ENCODE measurements at places on chromosomes 2 and 18.

GRCh38 chr18:11511434-11512095, 97.8 kb upstream of the SLC35G4 start:
- no peak for DNase-seq

DNA sequence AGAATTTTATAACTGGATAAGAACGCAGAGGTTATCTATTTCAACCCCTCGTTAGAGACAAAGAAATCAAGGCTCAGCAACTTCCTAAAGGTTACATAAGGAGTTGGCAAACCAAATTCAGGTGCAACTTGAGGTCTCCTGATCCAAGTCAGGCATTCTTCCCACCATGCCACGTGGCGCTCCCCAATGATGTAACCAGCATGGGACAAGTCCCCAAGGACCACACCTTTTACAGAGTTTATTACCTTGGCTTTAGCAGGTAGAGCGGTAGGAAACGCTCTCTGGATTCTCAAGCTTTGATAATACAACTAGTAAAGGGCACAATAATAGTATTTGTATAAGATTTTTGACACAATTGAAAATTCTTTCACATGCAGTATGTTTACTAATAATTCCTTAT, 26.7 kb upstream of the MBOAT2 start:
- no peak for DNase-seq

GRCh38 chr2:30565851-30566358, 118.9 kb downstream of the LCLAT1 start:
- no peak for DNase-seq

DNA sequence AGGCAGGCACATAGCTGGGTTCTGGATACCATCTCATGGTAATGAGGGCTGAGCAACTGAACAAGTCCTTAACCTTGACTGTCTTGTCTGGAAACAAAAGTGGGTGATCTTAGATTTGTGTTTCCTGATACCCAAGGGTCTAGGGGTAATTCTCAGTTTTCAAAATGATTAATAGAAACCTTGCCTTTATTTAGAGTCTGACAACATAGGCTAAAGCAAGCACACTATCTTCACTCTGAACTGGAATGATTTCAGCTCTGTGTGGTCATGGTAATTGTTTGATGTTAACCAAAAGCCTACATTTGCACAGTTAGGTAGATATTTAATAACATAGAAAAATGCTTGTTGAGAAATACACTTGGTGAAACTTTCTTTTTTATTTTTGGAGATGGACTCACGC, 6.8 kb upstream of the LAMA3 start:
- no peak for DNase-seq

DNA sequence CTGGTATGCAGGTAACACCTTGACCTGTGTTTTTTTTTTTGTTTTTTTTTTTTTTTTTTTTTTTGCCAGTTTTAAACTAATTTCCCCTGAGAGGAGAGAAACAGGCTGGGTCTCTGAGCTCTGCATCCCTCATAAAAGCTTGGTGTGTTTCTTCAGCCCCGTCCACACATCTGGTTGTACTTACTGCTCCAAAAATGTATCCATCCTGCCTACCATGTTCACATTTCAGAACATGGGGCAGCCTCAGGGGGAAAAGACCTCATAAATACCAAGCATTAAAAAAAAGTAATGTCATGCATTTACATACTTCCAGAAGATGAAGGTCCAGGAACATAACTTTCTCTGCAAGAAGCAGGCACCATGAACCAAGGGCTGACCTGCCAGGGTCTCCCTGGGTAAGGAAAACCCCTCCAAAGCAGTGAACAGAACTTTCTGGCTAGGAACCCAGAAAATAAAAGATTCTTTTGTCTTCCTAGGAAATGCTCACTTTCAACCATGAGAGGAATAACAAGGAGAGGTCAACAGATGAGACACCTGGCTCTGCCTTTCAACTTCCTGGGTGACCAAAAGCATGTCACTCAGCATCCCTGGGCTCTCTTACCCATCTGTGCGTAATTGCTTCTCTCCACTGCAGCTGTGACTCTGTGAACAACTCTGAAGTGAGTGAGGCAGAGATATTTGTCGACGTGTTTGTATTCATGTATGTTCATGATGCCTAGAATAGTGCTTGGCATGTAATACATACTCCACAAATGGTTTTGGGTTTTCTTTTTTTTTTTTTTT, 118.6 kb downstream of the MCFD2 start:
- no peak for DNase-seq

DNA sequence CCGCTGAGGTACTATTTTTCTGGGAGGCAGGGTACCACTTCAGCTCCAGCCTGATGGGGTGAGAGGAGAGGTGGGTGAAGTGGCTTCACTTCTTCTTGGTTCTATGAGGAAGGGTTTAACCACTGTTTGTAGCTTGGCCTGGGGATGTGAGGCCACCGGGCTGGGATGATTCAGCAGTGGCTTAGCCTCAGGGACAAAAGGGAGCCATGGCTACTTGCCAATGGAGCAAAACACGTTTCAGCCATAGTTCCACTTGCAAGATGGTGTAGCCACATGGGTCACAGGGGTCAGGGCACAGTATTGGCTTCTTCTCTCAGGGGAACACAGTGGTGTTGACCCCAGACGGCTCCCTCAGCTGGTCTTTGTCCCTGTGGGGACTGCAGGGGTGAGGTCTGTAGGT, 14.9 kb downstream of the ZDBF2 start:
- DNase-seq = no peak

DNA sequence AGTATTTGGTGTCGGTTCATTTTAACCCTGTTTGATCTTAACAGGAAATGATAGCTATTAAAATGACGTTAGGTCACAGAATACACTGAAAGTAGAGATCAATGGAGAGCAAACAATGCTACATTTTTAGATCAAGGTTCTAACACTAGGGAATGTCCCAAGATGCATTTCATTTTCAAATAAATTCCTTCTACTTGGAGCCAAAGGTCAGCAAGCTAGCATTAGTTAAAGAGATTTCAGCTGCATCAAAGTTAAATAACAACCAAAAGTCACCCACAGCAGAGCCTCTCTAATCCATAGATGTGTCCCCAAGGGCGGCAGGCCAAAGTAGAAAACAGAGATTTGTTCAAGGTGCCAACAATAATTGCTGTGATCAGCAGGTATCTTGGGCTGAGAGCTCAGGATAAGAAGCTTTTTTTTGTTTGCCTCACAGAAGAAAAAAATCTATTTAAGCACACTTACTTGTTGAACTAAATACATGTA, 1233.6 kb upstream of the TMEFF2 start:
- DNase-seq = no peak

DNA sequence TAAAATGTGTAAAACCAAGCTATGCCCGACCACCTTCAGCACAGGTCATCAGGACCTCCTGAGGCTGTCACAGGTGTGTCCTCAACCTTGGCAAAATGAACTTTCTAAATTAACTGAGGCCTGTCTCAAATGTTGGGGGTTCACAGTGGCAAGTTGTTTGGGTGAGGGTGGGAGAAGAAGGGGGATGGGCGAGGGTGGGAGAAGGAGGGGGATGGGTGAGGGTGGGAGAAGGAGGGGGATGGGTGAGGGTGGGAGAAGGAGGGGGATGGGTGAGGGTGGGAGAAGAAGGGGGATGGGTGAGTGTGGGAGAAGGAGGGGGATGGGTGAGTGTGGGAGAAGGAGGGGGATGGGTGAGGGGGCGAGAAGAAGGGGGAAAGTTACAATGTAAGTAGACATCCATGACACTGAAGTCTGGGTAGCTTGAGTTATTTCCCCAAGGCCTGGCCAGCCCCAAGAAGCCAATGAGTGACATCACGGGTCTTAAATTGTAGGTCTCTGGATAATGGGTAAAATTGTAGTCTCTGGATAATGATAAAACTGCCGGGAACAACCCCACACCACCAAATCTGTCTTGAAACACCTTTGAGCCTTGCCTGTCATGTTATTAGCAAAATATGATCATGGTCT, 56.3 kb downstream of the TIMM21 start:
- no peak for DNase-seq

DNA sequence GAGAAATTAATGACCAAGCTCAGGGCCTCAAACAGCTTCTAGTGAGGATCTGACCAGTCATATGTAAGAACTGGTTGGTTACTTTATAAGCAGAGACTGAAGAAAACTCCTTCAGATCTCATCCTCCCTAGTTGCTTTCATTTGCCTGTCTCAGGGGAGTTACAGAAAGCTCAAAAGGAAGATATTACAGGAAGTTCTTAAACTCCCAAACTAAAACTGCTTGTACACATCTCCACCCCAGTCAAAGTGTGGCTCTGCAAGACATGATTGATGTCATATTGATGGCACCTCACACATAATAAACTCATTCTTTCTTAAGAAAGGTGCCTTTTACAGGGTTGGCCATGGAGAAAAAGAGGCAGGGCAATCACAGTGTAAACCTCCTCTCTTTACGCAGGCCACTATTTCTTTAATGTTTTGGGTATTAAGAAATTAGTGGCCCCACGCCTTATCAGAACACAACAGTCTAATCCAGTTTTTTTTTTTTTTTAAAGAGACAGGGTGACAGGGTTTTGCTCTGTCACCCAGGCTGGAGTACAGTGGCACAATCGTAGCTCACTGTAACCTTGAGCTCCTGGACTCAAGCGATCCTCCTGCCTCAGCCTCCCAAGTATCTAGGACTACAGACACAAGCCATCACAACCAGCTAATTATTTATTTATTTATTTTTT, 62.6 kb upstream of the STK17B start:
- DNase-seq = no peak

DNA sequence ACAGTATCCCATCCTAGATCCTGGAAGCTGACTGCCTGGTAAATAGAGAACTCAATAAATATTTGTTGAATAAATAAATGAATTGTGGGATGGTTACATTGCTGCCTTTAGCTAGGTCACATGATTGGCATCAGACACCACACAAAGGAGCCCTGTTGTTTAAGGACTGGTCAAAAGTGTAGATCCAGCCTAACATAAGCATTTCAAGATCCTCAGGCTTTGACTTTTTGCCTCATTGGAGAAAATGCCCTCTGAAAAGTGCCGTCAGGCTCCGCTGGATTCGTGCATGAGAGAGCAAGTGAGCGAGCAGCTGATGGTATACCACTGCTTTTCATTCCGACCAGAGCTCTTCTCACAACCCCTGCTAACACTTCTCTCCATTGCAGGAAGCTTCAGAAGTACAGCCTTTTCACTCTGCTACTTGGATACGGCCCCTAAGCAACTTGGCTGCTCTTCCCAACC, 1.3 kb upstream of the ZNF24 start:
- no peak for DNase-seq

- no peak for DNase-seq
These were observed 5.7 kb downstream of the MCM6 start for GRCh38 chr2:135870571-135870970.

DNA sequence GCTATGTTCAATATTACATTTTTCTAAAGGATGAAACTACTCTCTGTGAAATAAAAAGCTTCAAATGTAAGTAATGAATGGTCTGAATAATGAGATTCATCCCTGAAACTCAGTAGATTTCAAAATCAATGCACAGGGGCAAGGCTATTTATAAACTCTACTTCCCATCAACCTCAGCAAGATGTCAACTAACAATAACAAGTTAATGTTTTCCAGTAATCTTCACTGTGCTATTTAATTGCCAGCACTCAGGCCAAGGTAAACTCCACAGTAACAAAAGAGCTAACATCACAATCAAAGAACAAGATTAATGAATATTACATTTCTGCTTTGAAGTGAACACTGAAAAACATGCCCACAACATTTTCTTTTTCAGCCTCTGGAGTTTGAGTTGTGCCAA, 144.3 kb upstream of the ZFP36L2 start:
- DNase-seq = no peak

DNA sequence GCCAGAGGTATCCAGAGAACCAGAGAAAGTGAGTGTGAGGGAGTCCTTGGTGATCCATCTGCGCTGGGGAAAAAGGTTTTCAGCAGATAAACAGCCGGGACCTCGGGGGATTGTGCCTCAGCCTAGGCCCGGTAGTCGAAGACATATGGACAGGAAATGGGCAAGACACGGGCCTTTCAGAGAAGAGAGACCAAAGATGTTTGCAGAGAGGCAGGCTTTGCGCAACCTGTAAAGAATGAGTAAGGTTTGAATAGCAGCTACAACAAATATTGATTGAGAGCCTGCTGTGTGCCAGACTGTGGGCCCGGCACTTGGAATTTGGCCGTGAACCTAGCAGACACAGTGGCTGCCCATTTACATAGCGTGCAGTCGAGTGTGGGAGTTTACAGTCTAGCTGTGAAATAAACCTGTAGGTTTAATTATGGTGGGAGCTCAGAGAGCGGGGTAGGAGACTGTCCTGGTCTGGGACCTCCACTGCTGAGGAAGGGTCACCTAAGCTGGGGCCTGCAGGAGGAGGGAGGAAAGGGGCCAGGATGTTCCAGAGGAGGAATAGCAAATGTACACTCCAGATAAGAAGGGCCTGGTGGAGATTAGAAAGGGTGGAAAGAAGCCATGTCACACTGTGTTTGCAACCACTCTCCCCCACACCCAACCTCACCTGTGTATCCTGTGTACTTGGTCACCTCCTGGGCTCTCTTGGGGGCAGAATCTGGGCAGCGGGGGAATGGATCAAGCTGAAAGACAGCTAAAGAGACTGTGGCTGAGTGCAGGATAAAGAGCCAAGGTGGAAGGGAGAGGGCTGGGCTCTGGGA, 3.0 kb downstream of the SH2D6 start:
- no peak for DNase-seq

GRCh38 chr18:75317300-75317699, 106.7 kb downstream of the TSHZ1 start:
- DNase-seq = no peak

DNA sequence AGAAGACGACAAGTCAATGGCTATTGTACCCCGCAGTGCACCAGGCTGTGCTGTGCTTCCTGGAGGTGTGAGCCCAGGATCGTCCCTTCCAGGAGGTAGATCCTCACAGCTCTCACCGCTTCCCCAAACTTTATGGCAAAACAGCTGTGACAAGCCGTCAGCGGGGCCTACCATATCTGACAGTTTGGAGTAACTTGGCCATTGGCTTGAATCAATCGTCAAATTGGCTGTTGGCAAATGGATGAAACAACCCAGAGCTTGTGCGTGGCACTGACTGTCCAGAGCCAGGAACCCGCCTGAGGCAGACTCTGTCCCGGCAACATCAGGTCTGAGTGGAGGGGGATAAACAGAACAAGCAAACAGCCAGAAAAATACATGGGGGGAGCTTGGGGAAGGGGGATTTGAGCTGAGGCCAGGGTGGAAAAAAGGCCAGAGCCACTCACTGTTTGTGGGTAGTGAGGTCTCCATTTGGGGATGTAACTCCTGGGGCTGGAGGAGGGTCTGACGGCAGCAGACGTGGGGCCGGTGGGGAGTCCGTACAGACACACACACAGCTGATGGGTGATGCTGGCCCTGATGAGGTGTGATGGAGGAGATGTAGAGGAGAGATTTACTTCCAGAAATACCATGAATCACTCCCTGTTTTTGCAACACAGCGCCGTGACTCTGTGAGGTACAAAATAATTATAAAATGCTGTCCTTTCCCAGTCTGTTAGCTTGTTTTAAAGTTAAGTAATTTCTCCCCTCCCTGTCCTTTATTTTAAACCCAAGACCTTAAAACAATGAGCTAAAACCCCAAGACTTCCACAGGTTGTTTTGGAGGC, 174.8 kb downstream of the TWIST2 start:
- DNase-seq = no peak
